Stimulated activated CD4-positive, alpha-beta T cell treated with anti-CD3 and anti-CD28 coated beads, Interleukin-1b, Interleukin-23, amount 100 ng/mL, for 24 hours (primary cell): ENCODE measurements at places on chromosomes 1 and 21.

- DNase-seq = no peak
These were observed 4.4 kb upstream of the C2CD2 start for GRCh38 chr21:41957991-41958766.

- DNase-seq = no peak
These were observed 32.2 kb upstream of the KHDRBS1 start for GRCh38 chr1:31981456-31981839.

DNA sequence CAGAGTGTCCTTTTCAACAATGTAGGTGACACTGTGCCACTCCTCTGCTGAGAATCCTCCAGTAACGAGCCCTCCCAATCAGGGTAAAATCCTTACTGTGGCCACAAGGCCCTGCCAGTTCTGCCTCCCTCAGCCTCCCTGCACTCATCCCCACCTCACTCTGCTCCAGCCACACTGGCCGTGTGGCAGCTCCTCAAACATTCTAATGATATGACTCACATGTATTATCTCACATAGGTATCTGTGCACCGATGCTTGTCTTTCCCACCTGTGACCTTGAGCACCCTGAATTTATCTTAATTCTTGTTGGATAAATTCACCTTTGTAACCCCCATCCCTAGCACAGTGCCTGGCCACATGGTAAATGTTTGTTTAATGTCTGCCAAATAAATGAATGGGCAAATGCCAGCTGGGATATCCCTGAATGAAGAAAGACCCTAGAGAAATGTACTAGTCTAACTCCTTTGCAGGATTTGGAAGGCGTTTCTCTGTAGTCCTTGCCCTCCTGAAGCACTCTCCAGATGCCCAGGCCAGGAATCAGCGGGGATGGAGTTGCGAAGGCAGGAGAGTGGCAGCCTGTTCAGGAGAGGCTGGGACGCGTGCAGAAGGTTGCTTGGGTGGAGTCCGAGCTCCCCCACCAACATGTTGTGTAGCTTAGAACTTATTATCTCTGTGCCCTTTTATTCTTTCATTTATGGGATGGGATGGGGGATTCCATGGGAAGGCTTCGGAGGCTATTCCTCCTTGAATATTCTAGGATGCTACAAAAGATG, 106.0 kb downstream of the TMEM53 start:
- no peak for DNase-seq

DNA sequence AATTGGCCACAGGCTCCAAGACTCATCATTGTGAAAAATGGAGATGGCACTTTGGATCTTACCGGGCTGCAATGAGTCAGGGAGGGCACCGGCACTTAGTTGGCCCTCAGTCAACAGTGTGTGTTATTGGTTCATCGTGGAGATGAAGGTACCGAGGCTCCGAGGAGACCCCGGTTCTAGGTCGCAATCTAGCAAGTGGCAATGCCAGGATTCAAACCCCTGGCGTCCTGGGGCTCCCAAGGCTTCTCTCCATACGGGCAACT, 49.0 kb upstream of the ACOT11 start:
- DNase-seq = no peak

DNA sequence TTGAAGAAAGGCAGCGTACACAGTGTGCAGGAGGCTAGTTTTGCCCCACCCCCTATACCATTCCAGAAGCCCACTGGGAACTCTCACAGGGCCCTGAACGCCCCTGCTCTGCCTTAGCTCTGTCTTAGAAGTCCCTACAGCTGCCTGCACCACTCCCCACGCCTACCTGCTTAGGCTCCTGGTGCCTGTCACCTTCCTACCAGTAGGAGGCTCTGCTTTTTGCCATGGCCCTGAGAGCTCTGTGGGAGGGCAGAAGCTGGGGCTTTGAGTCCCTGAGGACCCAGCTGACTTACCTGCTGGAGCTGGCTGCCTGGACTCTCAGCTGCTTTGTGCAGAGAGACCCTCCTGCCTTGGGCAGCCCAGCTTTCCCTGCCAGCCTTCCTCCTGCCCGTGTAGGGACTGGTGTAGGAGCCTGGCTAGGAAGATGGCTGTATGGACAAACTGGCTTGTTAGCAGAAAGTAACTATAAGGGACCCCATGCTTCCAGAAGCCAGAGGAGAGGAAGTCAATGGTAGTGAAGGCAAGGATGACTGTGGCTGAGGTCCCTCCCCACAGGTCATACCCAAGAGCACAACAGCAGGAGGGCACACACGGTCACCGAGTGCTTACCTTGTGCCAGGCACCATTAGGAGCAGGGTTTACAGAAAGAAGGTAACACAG, 9.8 kb upstream of the CELSR2 start:
- no peak for DNase-seq

DNA sequence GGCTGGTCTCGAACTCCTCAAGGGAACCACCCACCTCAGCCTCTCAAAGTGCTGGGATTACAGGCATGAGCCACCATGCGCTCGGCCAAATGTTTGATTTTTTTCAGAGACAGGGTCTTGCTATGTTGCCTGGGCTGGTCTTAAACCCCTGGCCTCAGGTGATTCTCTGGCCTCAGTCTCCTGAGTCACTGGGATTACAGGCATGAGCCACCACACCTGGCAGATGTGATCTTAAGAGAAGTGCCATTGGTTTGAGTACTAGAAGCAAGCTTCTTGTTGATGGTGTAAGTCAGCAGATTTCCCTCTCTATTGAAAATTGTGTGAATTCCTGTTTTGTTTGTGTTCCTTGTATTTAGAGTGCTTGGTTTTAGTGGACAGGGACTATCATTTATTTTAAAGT, 5.2 kb downstream of the CAP1 start:
- no peak for DNase-seq

- DNase-seq = no peak
These were observed 59.7 kb upstream of the DPYD start for GRCh38 chr1:97980530-97980929.

DNA sequence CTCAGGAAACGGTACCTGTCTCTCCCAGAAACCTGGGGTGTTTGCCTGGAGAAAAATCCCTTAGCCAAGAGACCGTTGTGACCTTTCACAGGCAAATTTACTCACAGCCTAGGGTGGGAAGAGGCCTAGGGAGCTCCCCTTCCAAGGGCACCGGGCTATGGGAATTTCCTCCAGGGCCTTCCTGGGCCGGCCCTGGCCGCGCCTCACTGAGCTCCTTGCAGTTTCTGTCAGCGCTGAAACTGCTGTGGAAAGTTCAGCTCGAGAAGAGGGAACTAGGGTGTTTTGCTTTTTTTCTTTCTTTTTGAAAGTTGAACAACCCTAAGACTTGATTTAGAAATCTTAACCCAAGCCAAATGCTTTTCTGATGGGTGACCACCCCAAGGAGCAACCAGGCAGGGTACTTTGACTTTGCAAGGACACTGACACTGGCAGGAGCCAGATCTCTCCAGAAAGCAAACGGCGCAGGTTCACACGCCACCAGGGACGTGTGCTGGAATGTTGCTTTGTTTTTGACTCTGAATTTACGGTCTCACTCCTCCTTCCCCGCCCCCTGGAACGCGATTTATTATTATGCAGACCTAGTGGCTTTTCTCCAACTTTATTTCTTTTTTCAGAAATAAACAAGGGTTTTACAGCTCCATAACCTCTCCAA, 229.6 kb upstream of the JUN start:
- no peak for DNase-seq

DNA sequence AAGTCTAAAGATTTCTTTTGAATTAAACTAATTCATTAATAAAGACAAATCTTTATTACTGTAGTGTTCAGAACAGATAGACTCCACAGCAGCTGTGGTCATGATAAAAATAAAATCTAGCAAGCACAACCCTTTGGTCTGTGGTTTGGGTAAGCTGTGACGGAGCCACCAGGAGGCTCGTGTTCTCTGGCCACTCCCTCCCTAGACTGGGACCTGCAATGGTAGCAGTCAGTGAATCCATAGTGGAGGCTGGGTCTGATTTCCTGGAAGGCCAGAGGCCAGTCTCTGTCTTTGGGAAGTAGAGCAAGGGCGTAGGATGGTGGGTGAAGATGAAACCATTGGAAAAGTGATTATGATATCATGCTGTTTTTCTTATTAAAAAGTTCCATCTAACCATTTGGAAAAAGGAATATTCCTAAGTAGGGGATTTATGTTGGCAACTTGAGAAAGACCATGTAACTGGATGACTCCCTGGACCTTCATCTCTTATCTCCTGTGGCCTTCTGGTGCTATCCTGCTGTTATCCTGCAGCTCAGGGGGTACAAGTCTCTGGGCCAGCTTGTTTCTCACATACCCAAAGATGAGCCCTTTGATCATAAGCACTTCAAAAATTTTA, 39.0 kb downstream of the TENT5C start:
- no peak for DNase-seq

GRCh38 chr1:65793359-65793732, 651 bp downstream of the PDE4B start:
- DNase-seq = no peak

- no peak for DNase-seq
These were observed 88.6 kb downstream of the SELENOF start for GRCh38 chr1:86825319-86825718.

DNA sequence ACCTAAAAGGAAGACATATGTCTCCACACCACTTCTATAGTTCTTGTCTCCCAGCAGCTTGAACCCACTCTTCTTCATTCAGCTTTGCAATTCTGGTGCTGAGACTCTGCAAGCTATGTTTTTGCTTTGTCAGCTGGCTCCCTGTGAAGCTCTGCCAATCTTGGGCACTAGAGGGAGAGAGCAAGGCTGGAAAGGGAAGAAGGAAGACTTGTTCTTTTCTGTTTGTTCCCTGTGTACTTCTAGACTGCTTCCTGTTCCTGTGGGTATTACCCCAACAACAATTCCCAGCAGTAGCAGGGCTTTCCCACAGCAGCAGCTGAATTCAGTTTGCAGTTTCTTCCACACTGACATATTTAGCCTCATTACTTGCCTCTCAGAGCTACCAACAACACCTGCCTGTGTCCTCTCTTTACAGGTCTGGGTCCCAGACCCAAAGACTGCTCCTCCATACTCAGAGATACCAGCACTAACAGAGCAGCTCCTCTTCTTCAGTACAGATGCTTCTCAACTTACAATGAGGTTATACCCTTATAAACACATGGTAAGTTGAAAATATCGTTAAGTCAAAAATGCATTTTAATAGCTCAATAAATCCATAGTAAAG, 275.2 kb upstream of the NEGR1 start:
- DNase-seq = no peak

GRCh38 chr1:210698661-210699060, 370.0 kb downstream of the HHAT start:
- DNase-seq = no peak

GRCh38 chr1:57632401-57632800, 208.5 kb upstream of the DAB1 start:
- DNase-seq = no peak

- no peak for DNase-seq
These were observed 8.5 kb downstream of the COLGALT2 start for GRCh38 chr1:184028854-184029623.

- DNase-seq = no peak
These were observed 40.6 kb upstream of the CLIC4 start for GRCh38 chr1:24704411-24705259.

GRCh38 chr1:183598386-183598785, 8.1 kb upstream of the NCF2 start:
- no peak for DNase-seq

GRCh38 chr1:215594640-215595039, 27.5 kb downstream of the KCTD3 start:
- no peak for DNase-seq

DNA sequence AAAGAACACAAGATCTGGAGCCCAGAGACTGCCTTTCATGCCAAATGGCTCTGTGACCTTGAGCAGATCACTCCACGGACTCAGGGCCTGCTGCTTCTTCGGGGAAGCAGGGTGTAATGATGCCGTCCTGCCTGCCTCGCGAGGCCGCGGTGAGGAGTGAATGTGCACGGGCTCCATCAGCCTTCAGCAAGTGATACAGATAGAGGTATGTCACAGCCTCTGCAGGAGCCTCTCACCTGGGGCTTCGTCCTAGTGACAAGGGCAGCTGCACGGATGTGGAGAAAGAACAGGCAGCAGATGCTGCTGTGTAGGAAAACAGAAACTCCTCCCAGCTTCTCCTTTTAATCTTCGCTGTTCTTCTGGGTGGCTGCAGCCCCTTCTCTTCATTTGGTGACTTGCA, 127.5 kb downstream of the KCNN3 start:
- DNase-seq = no peak

- DNase-seq = no peak
These were observed 59.1 kb downstream of the APCS start for GRCh38 chr1:159646687-159647086.

DNA sequence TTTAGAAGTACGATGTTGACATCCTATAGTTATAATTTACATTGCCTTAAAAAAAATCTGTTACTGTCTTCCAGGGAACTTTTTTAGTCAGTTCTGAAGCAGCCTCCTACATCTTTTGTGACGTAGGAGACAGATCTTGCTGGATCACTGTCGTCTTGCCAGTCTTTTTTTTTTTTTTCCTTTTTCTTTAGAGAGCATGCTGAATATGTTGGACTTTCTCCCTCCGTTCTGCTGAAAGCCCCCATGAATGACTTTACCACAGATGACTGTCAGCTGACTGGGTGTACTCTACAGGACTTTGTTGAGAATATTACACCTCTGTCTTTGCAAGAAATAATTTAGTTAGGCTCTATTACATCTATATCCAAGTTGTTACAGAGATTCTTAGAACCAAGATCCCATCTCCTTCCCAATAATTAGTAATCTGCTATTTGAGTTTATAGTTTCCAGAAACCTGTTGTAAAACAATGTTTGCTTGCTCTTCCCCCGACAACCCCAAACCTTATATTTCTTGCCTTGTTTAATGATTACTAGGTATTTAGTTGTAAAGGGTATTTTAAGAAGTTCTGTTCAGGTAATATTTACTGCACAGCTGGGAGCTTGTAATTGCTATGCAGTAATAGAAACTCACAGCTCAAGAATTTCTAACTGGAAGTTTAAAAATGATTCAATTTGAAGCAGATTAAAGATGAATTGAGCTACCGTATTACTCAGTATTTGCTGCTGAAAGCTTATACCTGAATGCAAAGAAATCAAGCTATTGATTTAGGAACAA, 61.8 kb downstream of the RASAL2 start:
- DNase-seq = no peak

DNA sequence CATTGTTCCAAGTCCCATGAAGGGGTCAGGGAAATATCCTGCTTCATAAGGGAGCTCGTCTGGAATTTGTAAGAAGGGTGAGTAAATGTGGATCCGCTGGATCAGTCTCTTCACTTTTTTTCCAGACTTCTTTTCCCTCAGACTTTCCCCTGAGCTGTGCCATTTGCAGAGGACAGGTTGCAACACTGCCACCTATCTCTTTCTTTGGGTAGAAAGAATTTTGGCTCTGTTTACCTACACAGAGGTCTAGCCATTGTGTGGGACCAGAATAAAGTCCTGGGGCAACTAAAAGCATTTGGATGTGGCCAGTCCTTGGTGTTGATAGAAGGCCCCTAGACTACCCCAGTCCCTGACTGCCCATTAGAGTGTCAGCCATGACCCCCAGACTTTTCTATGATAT, 1146.7 kb upstream of the PRMT6 start:
- no peak for DNase-seq

DNA sequence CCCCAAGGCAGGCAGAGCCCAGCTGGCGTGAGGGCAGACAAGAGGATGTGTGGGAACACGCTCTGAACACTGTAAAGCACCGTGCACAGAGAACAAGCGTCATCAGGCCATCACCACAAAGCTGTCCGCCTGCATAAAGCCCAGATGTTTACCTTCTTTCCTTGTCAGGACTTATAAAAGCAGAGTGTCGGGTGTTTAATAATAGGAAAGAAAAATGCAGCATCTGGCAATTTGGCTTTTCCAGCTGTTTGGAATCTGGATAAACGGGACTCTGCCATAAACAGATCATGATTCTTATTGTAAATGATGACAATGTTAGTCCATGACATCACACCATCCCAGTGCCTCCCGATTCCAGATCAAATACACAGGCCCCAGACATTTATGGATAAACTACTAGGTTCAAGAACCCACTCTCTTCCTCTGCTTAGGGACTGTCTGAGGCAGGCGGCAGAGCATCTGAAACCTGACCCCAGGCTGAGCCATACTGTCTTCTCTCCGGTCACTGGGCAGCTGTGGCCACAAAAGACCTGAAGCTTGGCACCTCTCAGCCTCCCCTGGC, 4.2 kb downstream of the GLIS1 start:
- DNase-seq = no peak
